ENCODE measurements at places on chromosomes 7 and 10.

DNA sequence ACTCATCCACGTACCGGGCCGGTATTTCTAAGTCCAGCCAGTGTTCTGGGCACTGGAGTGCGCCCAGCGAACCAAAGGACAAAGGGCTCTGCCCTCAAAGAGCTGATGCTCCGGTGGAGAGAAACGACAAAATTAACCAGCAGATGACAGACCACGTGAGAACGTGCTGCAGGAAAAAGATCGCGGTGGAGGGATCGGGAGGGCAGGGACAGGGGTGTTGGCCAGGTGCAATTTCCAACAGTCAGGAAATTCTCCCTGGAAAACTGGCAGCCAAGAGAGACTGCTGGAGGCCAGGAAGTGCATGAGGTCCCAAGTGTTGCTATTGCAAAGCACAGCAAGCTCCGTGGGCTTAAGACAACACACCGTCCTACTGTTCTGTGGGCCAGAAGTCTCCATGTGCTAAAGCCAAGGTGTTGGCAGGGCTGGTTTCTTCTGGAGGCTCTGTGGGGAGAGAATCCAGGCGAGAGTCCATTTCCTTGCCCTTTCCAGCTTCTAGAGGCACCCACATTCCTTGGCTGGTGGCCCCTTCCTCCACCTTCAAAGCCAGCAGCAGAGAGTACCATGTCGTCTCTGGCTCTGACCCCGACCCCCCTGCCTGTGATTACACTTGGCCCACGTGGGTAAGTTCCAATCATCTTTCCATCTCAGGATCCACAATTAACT, 21.3 kb upstream of the AMZ1 start:
- DNase-seq = no peak

DNA sequence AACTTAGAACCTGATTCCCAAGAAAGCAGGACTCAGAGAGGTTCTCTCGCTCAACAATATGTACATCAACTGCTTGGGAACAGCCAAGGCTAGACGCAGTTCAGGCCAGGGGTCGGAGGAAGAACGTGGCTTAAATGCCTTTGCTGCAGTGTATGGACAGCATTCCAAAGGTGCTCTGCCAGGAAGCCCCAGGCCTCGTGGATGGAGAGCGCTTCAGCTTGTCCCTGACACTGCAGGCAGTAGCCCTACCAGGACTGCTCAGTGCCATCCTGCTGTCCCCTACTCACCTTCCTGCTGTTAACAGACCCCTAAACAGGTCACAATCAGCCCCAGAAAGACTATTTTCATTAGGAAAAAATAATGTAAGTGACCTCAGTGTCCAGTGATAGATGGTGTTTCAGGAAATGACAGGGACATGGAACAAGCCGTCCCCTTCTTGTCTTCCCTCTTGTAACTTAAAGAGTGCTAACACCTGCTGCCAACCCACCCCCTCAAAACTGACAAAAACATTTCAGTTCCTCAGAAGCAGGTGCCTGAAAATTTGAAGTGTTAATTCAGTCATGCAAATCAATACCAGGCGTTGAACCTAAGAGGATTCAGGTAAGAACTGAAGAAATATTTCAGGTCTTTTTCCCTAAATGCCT, 16.5 kb downstream of the CREB3L2 start:
- no peak for DNase-seq

DNA sequence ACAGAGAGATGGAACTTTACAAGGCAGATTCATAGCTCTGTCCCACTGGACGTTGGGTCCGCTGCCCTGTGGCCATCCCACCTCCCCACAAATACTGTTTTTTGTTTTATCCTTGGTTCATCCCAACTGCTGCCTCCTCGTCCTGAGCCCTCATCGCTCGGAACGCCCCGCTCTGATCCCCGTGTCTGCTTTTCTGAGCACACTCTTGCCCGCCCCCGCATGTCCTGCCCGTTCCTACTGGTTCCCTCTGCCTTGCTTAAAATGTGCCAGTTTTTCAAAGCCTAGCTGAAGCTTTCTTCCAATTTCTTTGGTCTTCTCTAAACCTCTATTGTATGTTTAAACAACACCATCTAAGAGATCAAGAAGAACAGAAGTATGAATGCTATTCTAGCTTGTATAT, 19.4 kb downstream of the RNF32 start:
- DNase-seq = no peak

DNA sequence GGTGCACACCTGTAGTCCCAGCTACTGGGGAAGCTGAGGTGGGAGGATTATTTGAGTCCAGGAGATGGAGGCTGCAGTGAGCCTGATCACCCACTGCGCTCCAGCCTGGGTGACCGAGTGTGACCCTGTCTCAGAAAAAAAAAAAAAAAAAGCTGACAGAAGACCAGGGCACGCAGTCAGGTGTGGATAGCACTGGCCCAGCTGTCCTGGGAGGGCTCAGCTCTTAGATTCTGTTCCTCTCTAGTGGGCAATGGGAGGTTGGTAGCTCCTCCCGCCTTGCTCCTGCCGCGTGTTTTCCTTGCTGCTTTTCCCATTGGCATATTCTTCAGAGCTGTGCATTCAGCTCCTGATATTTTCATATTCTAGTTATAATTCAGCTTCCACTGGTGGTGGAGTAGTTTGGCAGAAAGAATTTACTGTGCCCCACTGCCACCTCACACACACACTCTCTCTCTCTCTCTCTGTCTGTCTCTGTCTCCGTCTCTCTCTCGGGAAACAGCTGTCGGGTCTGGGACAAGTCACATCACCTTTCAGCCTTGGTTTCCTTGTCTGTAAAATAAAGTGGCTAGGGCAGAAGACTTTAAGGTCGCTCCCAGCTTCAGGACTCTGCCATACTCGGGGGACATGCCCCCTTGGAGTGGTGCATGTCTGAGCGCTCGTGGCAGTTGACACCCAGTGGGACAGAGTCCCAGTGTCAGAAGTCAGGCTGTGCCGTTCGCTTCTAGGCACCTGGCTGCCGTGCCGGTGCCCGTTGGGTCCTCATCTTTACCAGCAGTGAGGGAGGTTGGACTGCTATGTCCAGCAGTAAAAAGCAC, 25.9 kb upstream of the ANKRD2 start:
- no peak for DNase-seq

DNA sequence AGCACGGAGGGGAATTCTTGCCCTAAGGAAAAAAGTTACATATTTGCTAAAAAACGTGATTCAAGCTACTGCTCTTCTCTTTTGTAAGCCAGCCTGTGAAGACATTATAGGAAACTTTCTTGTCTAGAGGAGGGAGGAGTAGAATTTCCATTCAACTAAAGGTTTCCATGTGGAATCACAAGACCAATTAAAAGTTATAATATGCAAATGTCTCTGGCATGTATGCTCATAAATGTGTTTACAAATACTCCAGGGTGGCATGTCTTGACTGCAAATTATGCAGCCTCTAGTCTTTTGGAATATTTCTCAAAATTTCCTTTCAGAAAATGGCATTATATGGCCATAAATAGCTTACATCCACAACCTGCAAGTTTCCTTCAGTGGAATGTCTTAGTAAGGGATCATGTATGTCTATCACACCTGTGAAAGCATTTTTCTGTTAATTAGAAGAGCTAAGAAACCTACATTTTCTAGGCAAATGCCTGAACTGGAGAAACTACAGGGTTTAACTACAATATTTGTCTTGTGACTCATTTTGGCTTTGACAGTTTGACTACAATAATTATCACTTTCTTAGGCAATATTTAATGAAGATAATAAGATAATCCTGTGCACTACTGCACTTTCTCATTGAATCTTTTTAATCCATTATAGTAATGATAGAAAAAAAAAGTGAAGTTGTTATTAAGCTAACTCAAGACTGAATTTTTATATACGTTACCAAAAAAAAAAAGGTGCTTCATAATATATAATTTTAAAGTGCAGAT, 111.1 kb upstream of the C10orf90 start:
- DNase-seq = no peak

DNA sequence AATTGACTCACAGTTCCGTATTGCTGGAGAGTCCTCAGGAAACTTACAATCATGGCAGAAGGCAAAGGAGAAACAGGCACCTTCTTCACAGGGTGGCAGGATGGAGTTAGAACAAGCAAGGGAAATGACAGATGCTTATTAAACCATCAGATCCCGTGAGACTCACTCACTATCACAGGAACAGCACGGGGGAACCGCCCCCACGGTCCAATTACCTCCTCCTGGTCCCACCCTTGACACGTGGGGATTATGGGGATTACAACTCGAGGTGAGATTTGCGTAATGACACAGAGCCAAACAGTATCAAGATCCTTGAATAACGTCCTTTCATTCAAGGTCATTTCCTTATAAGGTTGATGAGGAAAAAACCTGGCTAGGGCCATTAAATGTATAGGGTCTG, 176.6 kb downstream of the TPK1 start:
- no peak for DNase-seq

- no peak for DNase-seq
Observed at GRCh38 chr10:129095680-129096064, 371.4 kb upstream of the MGMT start.

DNA sequence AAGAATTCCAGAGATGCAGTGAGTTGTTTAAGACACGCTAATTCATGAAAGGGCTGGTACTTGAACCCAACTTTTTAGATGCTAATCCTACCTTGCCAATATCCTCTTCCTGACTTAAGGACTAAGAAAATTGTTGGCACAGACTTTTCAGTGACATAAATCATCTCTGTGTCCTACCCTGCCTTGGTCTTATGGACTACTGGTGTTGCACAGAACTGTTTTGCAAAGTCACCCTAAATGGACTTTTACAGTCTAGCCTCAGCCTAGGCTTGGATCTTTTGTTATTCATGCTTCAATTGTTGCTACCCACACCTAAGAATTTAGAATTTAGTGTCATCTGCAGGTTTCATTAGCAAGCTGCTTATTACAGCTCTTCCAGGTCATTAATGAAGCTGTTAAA, 112.7 kb downstream of the SORCS1 start:
- DNase-seq = no peak

DNA sequence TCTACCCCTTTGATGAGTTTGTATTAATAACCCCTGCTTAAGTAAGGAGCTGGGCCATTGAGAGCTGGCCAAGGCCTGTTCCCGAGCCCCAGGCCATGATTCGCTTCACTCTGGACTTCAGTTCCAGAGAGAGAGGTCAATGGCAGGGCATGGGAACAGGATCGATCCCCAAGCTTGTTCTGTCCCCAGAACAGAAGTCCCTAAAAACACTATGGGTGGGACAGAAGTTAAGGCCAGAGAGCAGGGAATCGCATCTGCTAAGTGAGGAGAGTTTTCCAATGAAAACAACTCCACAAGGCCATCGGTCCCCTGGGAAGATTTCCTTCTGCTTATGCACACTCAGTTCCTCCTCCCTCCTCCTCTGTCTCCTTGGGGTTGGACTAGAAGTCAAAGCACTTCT, 159.6 kb downstream of the LSM5 start:
- DNase-seq = no peak

GRCh38 chr7:100894860-100895700, 608 bp downstream of the ACHE start:
- DNase-seq = no peak

DNA sequence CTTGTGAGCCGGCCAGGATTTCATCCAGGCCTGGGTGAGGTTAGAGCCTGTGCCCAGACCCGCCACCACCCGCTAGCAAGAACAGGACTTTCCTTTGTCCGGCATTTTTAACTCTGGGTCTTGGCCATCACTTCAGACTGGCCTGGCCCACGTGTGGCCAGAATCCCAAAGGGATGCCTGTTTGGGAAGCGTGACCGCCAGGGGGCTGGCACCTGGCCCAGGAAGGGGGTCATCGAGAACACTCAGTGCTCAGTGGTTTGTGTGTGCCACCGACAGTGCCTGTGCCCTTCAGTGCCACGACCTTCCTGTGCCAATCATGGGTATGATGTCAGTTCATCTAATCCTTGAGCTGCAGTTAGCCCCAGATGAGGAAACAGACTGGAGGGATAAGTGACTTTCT, 85.0 kb downstream of the ZMIZ1 start:
- no peak for DNase-seq

DNA sequence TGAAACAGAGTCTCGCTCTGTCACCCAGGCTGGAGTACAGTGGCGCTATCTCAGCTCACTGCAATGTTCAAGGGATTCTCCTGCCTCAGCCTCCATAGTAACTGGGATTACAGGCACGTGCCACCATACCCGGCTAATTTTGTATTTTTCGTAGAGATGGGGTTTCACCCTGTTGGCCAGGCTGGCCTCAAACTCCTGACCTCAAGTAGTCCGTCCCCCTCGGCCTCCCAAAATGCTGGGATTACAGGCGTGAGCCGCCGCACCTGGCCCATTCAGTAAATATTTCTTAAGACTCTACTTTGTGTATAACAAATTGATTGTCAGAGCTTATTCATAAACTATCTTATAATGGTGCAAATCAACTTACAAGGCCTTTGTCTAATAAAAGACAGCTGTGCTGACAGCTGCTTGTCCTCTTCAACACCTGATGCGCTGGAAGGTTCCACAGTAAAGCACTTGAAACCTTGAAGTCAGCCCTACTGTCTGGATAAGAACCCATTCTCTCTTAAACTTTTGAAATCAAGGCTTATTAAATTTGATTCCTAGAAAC, 14.7 kb downstream of the ECHDC3 start:
- no peak for DNase-seq

- no peak for DNase-seq
Observed at GRCh38 chr10:43892062-43892770, 243.5 kb upstream of the ZNF32 start.

DNA sequence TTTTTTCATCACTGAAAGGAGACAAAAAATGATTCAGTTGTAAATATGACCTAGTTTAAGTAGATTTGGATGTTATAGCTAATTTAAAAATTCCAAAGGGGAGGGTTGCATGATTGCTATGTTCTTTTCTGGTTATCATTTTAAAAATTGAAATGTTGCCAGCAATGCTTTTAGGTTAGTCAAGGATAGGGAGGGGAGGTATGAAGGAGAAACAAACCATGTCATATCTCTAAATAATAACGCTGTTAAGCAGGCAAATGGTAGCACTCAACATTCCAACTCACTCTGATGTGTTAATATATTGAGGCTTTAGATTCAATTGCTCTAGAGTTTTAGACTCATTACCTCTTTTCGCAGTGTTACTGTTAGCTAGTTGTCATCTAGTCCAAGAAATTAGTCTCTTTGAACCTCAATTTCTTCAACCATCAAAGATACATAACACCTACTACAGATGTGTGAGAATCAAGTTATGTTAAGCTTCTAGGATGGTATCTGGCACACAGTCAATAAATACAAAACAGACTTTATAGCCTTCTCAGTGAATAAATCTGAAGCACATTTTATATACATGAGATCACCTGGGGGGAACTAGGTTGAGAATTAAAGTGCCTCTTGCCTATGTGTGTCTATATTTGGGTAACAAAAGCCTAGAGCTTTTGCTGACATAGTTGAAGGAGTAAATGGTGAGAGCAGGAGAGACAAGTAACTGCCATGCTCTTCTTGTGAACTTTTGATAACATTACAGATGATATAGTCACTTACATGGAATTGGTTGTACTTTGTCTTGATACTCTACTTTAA, 124.9 kb downstream of the CSTF2T start:
- DNase-seq = no peak

GRCh38 chr10:46080886-46081285, 34.8 kb upstream of the MSMB start:
- no peak for DNase-seq

GRCh38 chr10:3477683-3478082, 305.1 kb upstream of the PITRM1 start:
- no peak for DNase-seq

Data from activated CD8-positive, alpha-beta memory T cell treated with anti-CD3 and anti-CD28 coated beads for 48 hours (primary cell).